ENCODE measurements at places on chromosomes 2 and 18.
A peak's percentile ranks its signal among the peaks of the same experiment; 100 is the strongest.

DNA sequence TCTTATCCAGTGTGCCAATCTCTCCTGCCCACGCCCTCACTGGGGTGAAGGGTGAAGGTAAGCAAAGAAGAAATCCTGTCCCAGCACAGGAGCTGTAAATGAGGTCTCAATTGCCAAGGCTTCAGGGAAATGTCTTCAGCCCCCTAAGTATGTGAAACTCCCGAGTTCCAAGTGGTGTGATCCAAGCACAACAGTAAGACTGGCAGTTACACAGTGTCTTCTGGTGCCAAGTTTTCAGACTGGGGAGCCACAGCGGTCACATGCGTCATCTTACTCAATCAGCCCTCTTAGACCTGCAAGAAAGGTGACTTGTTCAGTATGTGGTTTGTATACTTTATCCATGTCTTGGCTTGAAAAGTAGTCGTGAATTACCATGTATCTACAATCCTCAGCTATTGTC lies 55.0 kb upstream of the SPRED2 start:
- DNase-seq: no peak

GRCh38 chr18:58378411-58379379 lies 250.2 kb downstream of the ALPK2 start:
- DNase-seq: no peak

DNA sequence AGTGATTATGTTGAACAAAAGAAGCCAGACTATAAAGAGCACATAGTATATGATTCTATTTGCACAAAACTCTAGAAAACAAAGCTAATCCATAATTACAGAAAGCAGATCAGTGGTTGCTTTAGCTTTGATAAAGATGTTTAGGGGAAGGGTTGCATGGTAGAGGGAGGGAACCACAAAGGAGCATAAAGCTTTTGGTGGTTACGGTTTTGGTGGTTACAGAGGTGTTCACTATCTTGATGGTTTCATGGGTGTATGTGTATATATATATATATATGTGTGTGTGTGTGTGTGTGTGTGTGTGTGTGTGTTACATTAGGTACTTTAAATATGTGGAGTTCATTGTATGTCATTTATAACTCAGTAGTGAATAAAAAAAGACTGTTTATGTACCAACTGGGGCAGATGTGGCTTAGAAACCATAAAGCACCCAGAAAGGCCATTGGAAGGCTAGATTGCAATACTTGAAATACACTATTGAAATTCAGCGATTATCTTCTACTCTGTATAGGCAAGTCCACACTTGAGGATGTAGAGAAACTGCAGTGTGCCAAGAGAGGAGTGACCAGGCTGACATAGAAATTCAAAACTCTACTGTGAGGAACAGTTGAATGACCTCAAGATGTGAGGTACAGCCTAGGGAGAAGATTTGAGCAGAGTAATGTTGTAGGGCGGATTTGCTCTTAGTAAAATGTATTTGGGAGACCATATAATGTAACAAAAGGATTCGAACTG lies 60.6 kb downstream of the CAB39 start:
- DNase-seq: no peak

DNA sequence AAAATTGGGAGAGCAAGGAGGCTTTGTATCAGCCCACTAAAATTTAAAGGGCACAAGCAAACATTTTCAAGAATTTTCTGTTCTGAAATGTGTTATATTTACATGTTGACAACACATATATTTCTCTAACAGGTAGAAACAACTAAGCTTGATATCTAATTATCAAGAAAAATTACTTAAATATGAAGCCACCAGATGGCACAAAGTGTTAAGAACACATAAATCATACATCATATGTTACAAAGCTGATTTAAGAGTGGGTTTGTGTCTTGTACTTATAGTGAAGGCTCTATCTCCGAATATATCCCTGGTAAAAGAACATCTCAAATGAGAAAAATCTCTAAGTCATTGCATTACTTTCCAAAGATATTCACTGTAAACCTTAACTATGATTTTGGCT lies 19.6 kb upstream of the CREB1 start:
- DNase-seq: no peak

- peak; percentile 32 for DNase-seq
Observed at GRCh38 chr2:172256886-172257285, 154.2 kb upstream of the DLX2 start.

GRCh38 chr2:44267796-44268648 lies 7.3 kb upstream of the SLC3A1 start:
- DNase-seq: no peak

- no peak for DNase-seq
Observed at GRCh38 chr2:62382122-62382521, 123.9 kb downstream of the TMEM17 start.

DNA sequence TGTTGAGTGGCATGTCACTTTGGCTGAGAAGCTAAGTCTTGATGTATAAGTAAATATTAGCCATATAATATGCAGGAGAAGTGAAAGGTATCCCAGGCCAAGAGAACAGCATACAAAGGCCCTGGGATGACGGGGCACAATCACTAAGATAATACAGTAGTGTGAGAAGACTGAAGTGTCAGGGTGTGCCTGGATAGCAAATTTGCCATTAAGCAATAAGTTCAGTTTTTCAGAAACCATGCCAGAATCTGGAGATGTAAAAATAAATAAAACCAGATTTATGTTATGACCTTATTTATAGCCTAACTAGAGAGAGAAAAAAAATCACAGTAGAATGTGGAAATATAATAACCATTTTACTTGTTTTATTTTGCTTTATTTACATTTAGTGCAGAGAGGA lies 1858.7 kb upstream of the CELF4 start:
- no peak for DNase-seq

- no peak for DNase-seq
Observed at GRCh38 chr2:152630466-152630865, 86.8 kb downstream of the PRPF40A start.

GRCh38 chr2:119494163-119494790 lies 30.0 kb downstream of the SCTR start:
- no peak for DNase-seq

GRCh38 chr18:65725251-65726050 lies 25.4 kb upstream of the CDH7 start:
- DNase-seq: peak; percentile 82

GRCh38 chr2:111029181-111029927 lies 91.4 kb upstream of the BCL2L11 start:
- DNase-seq: no peak

- no peak for DNase-seq
Observed at GRCh38 chr2:48817355-48817754, 61.8 kb upstream of the LHCGR start.

GRCh38 chr2:183014005-183014404 lies 24.3 kb downstream of the NCKAP1 start:
- DNase-seq: no peak

DNA sequence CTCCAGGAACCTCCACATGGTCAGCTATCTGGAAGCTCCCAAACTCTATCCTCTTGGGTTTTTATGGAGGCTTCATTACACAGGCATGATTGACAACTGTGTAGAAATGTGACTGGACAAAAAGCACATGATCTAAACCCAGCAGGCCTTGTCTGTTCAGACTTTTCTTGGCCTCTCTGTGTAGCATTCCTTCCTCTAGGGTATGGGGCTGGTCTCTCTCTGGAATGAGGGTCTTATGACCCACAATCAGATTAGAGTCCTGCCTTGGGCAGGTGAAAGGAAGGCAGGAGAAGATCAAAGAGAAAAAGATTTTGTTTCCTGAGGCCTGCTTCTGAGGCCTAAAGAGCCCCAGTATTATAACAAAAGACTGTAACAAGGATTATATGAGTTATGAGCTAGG lies 162.7 kb downstream of the SP3 start:
- DNase-seq: no peak

- DNase-seq: no peak
Observed at GRCh38 chr2:80078290-80079036, 226.1 kb downstream of the LRRTM1 start.

DNA sequence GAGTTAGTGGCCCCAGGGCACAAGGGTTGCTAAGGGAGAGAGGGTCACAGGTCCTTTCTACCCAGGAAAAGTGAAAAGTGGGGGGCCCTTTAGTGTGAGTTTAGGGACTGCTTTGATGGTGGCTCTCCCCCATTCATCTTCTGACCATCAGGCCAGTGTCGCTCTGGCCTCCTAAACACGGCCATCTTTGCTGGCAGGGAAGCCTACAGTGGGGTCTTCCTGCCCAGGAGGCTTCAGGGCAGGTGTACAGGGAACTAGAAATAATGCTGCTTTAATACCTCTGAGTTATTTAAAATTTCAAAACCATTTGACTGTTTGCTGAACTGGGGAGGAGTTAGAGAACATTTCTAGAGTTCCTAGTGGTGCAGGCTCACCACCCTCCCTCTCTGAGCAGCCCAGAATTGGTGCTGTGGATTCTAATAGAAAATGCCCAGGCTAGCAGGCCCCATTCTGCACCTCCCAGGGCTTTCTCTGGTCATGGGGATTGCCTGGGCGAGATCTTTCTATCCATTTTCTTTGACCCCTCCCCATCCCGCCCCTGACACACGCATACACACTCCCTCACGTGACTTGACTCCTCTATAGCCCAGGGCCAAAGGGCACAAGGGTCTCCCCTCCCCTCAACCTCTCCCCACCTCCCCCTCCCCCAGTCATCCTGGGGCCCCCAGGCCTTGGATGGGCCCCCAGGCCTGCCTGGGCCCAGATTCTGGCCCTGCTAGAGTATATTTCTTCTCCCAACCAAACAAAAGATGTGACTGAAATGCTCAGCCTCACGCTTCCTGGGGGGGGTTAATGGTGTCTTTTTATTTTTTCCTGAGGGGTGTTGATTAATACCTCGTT lies 3.1 kb downstream of the PKDCC start:
- no peak for DNase-seq

GRCh38 chr2:47521666-47522285 lies 118.8 kb downstream of the MSH2 start:
- no peak for DNase-seq

- DNase-seq: no peak
Observed at GRCh38 chr2:159851941-159852340, 53.9 kb upstream of the CD302 start.

- no peak for DNase-seq
Observed at GRCh38 chr18:68376926-68377325, 338.0 kb downstream of the TMX3 start.

GRCh38 chr2:181848261-181848886 lies 43.2 kb upstream of the ITPRID2 start:
- DNase-seq: no peak

- no peak for DNase-seq
Observed at GRCh38 chr2:7265286-7265685, 348.1 kb downstream of the RNF144A start.

- no peak for DNase-seq
Observed at GRCh38 chr2:198909525-198910267, 548.0 kb downstream of the SATB2 start.

DNA sequence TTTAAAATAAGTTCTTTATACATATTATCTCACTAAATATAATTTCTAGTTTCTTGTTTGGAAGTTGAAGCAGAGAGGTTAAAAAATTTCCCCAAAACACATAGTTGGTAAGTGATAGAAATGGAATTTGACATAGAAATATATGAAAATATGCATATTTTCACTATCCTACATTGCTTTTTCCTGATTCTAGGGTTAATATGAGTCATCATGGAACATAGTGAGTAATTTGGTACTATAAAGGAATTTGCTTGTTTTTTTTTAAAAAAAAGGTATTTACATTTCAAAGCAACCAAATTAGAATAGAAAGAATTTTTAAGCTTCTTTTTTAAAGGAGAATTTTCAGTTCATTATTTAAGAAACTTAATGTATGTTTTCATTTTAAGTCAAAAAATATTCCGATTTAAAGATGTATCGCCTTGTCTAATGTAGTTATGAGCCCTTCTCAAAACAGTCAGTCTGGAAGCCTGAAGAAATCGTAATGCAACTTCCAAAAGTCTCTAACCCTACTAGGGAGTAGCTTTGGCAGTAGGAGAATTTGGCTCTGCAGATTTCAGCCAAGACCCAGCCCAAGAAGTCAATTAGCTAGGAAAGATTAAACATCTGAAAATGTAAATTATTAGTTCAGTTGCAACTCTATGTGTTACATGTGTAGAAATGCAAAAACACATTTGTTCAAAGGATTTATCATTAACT lies 147.3 kb downstream of the RDH14 start:
- no peak for DNase-seq

GRCh38 chr2:233426619-233427342 lies 72.5 kb downstream of the DGKD start:
- DNase-seq: no peak

GRCh38 chr2:117997872-117998454 lies 15.9 kb downstream of the CCDC93 start:
- no peak for DNase-seq

- no peak for DNase-seq
Observed at GRCh38 chr2:106800976-106801655, 84.9 kb downstream of the ST6GAL2 start.

DNA sequence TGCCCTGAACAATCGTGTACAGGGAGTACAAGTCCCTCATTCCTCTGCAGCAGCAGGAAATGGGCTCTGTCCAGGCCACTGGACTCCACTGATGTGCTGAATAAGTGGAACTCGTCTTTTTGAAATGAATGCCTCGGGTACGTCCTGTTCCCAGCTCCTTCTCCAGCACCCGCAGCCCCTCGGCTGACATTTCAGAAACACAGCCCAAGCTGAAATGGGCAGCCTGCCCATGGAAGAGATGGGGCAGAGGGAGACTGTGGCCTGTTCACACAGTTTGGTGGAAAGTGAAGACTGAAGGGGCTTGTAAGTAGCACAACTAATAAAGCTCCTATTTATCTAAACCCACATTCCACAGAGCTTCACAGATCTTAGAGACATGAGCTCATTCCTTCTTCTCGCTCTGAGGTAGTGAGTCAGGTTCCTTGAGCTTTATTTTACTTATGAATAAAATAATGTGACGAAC lies 498.6 kb downstream of the TXNL1 start:
- no peak for DNase-seq

- peak; percentile 47 for DNase-seq
Observed at GRCh38 chr2:187654535-187654934, 100.3 kb upstream of the TFPI start.

DNA sequence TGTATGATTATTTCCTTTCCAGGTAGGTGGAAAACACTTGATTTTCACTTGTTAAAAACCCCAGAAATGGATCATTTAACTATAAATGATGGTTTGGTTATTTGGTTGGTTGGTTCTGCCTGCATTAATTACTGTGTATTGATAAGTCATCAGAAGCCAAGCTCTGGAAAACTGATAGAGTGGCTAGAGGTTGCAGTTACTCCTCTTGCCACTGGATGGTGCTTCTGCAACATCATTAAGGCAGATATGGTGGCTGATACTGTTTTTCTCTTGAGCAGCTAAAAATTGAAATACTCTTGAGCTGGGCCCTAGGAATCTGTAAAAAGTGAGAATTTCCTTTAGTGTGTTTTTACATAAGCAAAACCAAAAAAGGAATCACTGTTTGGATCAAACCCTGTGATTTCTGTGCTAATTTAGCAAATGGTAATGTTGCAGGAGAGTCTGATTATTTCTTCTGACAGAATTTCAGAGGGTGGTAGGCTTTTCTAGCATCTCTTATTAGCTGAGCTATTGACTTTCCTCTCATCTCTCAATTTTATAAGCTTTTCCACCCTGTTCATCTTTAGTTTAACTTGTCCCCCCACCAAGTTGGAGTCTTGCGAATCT lies 54.3 kb downstream of the RAB10 start:
- DNase-seq: no peak

GRCh38 chr2:74128206-74128605 lies 19.5 kb downstream of the BOLA3 start:
- DNase-seq: no peak

Measured in NCI-H1092 treated with DMSO at 0.1 percent for 48 hours (cell line).